Activated CD4-positive, CD25-positive, alpha-beta regulatory T cell (primary cell): ENCODE measurements at places on chromosomes 7 and 10.

DNA sequence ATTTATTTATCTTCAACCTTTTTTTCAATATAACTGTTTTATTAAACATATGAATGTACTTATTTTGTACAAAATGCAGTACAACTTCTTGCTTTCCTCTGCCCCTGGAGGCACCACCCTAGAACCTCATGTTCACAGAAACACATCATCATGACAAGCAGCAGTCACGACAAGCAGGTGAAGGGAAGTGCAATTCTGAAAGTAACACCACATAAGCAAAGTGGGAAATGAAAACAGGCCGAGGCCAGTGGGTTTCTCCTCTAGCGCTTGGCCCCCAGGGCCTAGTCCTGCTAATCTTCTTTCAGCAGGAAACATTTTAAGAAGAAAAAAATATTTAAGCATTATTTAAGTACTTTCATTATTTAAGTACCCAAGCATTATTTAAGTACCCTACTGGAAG, 598.1 kb downstream of the SH2D4B start:
- DNase-seq: no peak

GRCh38 chr7:106863274-106863997, 1.6 kb upstream of the PIK3CG start:
- DNase-seq: no peak

GRCh38 chr10:116465546-116465945, 37.9 kb downstream of the PNLIPRP3 start:
- no peak for DNase-seq

DNA sequence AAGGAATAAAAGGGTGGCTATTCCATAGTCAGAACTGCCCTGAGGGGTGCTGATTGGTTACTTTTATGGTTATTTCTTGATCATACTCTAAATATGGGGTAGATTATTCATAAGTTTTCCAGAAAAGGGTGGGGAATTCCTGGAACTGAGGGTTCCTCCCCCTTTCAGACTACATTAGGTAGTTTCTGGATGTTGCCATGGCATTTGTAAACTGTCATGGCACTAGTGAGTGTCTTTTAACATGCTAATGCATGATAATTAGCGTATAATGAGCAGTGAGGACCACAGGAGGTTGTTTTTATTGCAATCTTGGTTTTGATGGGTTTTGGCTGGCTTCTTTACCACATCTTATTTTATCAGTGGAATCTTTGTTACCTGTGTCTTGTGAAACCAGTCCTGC, 26.5 kb upstream of the POT1 start:
- DNase-seq: no peak

DNA sequence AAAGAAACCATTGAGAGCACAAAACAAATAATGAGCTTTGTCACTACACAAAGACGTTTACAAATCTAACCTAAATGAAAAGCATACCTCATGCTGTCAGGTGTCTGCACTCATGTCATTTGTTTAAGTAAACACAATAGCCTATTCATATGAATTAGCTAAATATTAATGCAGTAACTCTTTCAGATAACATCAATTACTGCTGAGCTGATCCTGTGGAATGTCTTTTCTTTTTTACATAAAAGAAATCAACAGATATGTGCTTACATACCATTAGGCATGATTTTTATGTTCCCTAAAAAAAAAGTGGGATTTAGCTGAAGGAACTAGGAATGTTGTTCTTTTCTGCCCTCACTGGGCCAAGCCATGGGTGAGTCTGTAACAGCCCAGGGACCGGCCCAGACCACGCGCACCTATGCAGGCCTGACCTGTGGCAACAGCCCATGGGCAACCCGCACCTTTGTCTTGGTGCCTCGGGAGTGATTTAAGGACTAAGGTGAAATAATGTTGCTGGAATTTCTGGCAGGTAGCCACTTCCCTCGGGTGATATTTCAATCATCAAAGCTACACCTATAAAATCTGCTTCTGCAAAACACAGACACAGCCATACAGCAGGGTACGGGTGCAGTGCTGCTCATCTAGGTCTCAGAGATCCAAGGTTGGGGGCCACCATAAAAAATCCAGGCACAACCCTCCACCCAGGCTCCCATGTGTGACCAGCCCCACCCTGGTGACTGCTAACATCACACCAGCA, 44.6 kb downstream of the FGFR2 start:
- no peak for DNase-seq

DNA sequence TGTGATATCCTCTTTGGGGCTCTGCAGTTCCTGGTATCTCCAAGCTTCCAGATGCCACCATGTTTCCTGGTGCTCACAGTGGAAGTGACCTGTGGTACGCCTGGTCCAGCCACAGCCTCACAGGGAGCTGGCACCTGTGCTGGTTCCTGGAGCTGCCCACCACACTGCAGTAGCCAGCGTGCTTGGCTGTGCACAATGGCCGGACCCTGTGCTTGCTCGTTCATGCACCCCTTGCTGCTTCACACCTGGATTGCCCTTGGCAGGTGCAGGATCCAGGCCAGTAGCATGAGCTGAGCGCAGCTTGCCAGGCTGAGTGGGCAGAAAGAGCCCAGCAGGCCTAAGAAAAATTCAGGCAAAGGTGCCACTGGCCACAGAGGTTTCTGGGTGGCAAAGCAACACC, 11.4 kb upstream of the ECHDC3 start:
- DNase-seq: no peak

GRCh38 chr7:129797214-129797789, 155.5 kb downstream of the UBE2H start:
- DNase-seq: no peak

DNA sequence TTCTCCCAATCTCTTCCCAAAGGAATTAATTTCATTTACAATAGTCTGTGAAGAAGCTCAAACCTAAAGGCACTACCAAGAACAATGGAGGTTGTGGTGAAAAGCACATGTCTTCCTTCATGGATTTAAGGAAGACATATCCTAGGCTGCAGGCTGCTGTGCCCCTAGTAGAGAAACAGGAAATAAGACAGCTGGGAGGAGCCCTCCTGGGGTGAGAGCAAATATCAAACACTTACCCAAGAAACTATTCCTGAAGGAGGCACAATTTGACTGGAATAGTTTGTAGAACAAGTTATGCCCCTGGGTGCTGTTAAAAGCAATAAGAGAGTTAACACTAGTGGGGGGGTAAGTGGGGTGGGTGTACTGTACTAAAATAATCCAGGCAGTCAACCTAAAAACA, 30.1 kb downstream of the PDZD8 start:
- no peak for DNase-seq

DNA sequence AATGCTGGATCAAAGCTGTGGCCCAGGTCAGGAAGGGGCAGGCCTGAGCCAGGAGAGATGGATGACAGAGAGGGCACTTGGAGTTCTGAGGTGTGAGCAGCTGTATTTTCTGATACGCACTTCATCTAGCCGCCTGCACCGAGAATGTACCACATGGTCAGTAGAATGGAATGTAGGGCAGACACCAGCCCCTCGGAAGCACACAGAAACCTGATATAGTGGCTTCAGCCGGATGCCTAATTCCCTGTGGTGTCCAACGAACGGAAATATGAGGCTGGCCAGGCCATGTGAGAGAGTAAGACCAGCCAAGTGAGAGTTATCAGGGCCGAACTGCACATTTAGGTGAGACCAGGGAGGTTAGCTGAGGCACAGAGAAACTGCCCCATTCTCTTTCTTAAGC, 46.7 kb upstream of the PLCE1 start:
- no peak for DNase-seq

DNA sequence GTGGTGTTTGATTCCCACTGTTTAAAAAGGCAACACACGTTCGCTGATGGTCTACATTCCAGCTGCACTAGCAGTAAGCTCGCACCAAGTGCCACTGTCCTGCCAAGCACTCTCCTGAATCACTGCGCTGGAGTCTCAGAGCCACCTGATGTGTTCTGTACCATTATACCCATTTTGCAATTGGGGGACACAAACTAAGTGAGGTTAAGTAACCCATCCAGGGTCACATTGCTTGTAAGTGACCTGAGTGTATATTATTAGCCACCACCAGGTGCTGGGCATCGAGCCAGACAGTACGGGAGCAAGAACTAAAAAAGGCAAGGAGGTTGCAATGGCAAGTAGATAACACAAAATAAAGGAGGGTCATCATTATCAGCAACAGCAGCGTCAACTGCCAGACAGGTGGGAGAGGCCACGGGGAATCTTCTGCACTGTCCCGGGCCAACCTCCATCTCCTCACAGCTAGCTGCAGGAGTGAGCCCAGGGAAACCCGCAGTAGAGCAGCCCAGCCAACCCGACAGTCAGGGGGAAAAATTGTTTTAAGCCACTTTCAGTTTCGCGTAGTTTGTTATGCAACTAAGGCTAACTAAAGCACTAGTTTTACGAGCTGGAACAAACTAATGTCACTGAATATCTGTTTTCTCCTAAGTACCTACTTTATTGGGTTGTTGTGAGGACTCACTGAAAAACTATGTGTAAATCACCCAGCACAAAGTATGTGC, 712 bp upstream of the CPVL start:
- no peak for DNase-seq

GRCh38 chr7:150569245-150569955, 2.2 kb downstream of the GIMAP4 start:
- no peak for DNase-seq

- DNase-seq: no peak
Observed at GRCh38 chr7:133039614-133040013, 42.3 kb downstream of the CHCHD3 start.

DNA sequence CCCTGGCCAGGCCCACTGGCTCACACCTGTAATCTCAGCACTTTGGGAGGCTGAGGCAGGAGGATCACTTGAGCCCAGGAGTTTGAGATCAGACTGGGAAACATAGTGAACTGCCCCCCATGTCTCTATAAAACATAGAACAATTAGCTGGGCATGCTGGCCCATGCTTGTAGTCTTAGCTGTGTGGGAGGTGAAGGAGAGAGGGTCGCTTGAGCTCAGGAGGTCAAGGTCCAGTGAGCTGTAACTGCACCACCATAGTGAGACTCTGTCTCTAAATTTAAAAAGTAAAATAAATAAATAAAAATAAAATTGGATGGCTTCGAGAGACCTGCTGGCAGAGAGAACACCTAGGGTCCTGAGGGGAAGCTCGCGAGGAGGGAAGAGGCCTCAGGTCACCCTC, 69.9 kb upstream of the PARD3 start:
- no peak for DNase-seq

- DNase-seq: no peak
Observed at GRCh38 chr7:38229386-38229785, 44.0 kb downstream of the TARP start.

GRCh38 chr7:80244206-80244916, 109.7 kb downstream of the GNAI1 start:
- no peak for DNase-seq

DNA sequence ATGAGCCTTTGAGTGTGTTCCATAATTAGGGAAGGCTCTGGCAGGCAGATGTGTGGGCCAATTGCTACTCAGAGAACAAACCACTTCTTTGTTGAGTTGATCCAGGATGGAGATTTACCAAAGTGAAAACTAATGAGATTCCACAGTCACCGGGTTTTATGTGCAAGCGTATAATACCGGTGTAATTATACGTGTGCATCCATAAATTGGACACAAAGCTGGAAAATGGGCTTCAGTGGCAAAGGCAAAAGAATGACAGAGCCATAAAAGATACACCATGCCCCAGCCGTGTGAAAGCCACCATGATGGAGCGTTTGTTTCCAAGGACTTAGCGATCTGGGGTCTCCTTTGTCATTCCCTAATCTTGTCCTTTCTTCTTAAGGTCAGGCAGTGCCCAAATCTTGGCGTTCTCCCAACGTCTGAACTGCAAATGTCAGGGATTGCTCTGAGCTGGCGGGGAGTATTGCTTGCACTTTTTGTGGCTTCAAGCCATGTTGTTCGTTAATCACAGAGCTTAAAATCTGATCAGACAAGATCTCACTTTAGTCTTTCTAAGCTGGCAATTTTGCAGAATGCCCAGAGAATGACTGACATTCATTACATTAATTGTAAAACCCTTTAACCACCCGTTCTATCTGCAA, 70.1 kb downstream of the NPTX2 start:
- DNase-seq: no peak
